NCI-H748 treated with DMSO at 0.1 percent for 48 hours (cell line): ENCODE measurements at places on chromosomes 5 and 9.

GRCh38 chr9:125271081-125271480, 9.5 kb downstream of the GAPVD1 start:
- DNase-seq: no peak

GRCh38 chr5:168292786-168293696, 1.6 kb downstream of the WWC1 start:
- DNase-seq: no peak

DNA sequence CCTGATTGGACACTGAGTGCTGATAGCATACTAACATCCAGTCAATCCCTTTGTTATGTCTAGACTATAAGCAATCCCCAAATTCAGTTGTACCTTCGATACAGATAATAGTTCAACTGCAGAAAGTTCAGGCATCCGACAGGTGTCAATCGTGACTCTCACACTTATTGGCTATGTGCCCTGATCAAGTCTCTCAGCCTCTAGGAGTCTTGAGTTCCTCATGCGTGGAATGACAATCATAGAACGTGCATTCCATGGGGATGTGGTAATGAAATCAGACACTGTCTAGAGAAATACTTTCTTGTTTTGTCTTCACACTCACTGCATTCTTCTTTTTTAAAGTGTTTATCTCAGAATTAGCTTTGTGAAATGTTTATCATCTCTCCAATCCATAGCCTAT, 4.8 kb downstream of the ANKRD34B start:
- no peak for DNase-seq

DNA sequence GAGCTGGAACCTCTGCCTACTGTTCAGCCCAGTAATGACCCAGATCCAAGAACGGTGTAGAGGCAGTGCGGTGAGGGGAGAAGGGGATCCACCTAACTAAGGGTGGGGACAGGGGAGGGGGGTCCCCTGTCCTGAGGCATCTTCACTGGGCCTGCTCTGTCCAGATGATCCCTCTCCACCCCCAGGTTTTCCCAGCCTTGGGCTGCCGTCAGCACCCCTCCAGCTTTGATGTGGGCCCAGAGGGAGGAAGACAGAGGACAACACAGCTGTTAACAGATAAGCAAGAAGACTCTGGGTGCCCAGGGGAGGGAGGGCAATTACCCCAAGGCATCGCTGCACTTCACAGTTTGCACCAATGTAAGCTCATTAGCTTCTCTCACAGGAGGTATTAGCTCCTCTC, 19.3 kb downstream of the BICD2 start:
- DNase-seq: no peak

GRCh38 chr9:125407432-125407973, 145.9 kb downstream of the GAPVD1 start:
- no peak for DNase-seq

GRCh38 chr5:132057498-132058255, 2.8 kb upstream of the IL3 start:
- DNase-seq: no peak

- no peak for DNase-seq
Measured at GRCh38 chr5:173745123-173745522, 128.7 kb upstream of the BOD1 start.

GRCh38 chr9:5263351-5264218, 32.4 kb downstream of the INSL4 start:
- no peak for DNase-seq

DNA sequence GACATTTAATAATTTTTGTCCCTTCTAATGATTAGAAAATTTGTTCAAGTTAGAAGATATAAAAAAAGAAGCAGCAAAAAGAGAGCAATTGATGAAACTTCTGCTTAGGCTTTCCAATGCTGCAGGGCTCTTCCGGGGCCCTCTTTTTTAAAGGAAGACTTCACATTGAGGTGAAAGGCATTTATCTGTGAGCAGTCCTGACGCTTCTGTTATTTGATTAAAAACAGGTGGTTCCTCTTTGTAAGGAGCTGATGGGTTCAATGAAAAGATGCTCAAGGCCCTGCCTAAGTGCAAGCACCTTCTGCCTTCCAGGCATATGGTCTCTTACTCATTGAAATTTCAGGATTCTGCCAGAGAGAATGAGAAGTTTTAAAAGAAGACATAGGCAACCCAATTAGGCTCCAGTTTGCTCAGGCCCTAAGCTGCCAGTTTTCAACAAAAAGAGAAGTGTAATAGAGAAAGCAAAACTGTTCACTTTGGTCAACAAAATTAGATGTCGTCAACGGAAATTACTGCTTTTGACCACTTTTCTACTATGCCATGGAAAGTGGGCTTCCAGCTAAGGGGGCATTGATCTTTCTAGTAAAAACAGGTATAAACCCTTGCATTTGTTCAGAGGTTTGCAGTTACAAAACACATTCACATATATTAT, 100.2 kb downstream of the INSYN2B start:
- no peak for DNase-seq

DNA sequence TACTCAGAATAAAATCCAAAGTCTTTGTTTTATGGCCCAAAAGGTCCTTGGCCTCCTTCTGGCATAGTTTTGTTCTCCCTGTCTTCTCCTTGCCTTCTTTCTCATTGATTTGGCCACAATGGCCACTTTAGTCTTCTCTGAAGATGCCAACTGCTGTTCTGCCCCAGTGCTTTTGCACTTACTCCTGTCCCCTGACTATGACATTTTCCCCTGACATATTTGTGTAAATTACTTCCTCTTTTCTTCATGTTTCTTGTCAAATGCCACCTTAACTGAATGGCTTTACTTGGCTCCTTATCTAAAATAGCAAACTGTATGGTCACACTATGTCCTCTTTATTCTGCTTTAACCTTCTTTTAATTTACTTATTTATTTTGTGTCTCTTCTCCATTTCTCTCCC, 484.7 kb upstream of the ARRDC3 start:
- no peak for DNase-seq

DNA sequence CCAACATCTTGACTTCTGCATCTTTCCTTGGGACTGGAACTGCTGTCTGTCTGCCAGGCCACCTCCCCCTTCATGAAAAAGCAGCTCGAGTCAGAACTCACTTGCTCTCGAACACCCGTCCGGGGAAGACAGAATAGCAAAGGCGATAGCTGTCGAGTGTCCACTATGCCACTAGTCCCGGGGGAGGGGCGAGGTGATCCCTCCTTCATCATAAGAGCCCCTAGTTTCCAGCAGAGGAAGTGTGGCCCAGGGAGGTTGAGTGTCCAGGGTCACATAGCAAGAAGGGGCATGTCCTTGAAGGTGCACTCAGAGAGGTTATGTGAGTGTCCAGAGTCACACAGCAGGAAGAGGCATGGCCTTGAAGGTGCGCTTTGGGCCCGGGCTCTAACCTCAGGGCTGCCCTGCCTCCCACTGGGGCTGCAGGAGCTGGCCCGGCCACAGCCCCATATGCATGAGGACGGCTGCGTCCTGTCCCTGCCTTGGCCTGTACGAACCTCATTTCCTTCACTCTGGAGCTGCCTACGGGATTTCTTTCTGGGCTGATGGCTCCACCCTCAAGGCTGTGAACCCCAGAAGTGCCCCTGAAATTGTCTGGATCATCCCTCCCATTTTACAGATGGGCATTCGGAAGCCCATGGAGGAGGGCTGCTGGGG, 6.7 kb downstream of the DBH start:
- no peak for DNase-seq

DNA sequence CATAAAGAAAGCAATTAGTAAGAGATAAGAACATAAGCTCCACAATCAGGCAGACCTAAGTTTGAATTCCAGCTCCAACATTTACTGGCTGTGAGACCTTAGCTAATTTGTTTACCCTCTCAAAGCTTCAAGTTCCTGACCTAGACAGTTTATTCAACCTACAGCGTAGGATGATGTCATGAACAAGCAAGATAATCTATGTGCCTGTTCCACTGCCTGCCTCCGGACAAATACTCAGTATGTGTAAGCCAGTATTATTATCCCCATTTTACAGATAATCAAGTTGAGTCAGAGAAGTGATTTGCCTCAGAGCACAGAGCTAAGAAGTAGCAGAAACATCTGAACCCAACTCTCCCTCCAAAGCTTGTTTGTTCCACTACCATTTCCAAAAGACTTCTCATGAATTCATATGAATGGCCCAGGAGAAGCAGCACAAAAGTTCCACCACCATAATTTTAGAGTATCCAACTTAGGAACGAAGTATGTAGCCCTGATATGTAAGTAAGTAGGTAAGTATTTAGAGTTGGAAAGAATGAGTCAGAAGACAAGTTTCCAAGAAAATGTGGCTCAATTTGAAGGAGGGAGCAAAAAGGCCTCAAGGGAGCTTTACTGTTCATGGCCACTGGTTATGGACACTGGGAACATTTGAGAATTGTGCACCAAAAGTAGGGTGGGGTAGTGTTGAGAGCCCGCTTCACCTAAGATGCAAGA, 398.2 kb downstream of the NFIB start:
- DNase-seq: no peak

- no peak for DNase-seq
Measured at GRCh38 chr9:23659346-23660006, 166.6 kb downstream of the ELAVL2 start.

GRCh38 chr9:135914921-135915320, 7.6 kb upstream of the CAMSAP1 start:
- no peak for DNase-seq

DNA sequence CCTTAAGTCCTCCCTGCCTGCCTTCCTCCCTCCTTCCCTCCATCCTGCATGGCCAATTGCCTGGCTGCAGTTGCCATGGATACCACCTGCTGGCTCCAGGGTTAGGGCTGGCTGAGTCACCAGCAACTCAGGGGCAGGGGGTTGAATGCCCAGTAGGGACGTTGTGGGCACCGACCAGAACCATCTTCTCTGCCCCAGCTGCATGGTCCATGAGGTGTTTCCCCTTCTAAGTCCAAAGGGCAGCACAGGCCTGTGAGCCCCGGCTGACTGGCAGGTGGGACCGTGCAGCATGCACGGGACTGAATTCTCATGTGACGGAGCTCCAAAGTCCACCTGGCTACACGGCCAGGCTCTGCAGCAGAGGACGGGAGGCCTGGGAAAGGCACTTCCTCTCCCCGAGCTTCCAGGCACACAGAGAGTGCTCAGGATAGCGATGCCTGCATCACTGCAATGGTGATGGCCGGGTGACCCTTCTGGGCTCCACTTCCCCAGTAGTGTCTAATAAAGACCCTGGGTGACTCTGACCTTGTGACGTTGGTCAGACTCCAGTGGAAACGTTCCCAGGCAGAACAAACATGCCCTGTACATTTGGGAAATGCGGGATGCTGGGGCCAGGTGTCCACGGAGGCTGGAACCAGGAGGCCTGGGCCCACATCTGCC, 5.7 kb downstream of the ASS1 start:
- no peak for DNase-seq

DNA sequence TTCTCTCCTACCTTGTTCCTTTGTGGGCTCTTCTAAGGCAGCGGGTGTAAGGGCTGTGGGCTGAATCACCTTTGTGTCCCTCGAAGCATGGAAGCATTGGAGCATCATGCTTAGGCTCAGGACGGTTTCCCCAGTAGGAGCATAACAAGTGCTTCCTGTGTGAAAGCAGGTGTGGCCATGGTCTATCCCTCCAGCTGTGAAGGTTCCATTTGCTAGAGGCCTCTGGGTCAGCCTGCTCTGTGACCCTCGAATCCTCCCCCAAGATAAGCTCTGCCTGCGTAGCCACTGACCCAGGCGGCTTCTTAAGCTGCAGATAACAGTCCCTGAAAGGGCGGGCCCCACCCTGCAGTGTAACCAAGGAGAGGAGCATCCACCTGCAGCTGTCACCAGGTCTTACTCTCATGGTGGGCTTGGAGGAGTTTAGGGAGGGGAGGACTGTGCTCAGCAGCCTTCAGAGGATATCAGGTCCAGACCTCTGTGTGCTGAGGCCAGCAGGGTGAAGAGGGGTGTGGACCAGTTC, 8.4 kb upstream of the NDST1 start:
- DNase-seq: no peak

- DNase-seq: no peak
Measured at GRCh38 chr5:95554331-95554646, 488 bp downstream of the SKIC3 start.

DNA sequence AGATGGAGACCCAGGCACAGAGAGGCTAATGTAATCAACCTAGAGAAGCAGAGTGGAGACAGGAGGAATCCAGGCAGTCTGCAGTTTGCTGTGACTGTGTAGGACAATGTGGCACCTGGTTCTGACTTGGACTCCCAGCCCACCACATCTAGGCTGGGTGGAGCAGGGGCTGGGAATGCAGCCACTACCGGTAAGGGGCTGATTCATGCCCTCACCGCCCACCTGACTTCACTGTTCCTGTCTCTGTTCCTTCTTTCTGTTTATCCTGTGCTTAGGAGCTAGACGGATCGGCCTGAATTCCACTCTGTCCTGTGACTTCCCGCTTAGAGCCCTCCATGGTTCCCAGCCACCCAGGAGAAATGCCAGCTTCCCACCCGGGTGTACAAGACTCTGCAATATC, 2.6 kb downstream of the PDLIM4 start:
- DNase-seq: no peak

- no peak for DNase-seq
Measured at GRCh38 chr5:104569621-104570020, 1007.0 kb upstream of the NUDT12 start.

DNA sequence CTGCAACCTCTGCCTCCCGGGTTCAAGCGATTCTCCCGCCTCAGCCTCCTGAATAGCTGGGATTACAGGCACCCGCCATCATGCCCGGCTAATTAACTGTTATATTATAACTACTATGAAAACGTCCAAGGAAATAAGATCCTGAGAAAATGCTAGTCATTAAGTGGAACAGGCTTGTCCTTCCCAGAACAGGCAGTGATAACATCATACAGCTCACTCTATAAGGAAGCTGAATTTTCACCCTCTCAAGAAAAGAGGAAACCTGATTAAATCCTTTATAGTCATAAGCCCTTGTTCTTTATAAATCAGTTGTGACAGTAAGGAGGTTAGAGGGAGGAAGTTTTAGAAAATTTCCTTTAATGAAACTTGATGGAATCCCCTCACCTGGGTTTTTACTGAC, 163.9 kb upstream of the CLINT1 start:
- no peak for DNase-seq

DNA sequence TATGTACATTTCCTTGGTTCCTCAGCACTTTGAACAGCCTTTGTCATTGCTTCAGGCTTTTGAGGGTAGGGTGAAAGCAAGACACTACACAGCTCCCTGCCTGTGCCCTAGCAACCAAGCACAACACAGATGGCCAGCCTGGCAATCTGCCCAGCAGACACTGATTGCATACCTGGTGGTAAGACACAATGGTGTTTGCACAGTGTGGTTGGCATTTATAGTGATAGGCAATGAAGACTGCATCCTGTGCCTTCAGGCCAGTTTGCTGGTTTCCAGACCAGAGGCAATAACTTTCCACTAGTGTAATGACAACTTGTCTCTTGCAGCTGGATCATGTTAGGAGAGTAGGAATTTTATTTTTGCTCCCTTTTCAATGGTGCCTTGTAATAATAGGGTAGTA, 144.5 kb upstream of the TNC start:
- peak; percentile 95 for DNase-seq

DNA sequence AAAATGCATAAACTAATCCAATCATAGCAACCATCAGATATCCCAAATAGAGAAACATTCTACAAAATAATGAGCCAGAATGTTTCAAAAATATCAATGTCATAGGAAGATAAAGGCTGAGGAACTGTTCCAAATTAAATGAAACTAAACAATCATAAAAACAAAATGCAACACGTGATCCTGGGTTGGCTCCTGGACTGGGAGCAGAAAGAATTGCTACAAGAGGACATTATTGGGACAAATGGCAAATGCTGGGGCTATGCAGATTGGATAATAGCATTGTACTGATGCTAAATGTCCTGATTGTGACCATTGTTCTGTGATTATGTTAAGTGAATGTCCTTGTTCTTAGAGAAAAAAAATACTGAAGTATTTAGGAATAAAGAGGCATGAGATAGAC, 54.2 kb upstream of the AKNA start:
- no peak for DNase-seq
